AG08396 (cell line): ENCODE measurements at places on chromosomes 5 and 9.

- DNase-seq, result no peak
These were observed 237.0 kb downstream of the PRELID2 start for GRCh38 chr5:145598184-145598583.

DNA sequence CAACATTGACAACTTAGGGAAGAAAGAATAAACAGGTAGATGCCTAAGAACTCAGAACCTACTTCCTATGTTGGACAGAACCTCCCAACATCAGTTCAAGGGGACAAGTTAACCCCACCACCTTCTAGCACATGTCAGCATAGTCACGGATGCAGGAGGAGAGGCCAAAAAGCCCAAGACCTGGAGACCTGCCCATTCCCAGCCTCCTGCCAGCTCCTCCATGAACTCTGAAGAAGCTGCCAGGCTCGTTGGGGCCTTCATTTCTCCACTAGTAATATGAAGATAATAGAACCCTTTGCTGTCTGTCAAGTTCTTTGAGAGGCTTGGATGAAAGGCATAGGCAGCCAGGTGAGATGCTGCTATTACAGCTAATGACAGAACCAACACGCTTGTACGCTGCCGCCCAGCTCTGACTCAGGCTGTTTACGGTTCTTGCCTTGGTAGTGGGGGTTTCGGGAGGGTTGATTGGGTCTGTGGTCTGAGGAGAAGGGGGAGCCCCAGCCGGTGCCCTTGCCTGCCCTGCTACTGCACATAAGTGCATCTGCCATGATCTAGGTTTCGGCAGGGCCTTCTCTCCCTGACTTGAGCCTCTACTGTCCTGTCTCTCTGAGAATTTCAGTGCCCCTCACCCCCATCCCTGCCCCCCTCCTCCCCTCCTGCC lies 82.2 kb downstream of the NRG2 start:
- no peak for DNase-seq

GRCh38 chr5:107809201-107810034 lies 138.7 kb upstream of the EFNA5 start:
- no peak for DNase-seq

DNA sequence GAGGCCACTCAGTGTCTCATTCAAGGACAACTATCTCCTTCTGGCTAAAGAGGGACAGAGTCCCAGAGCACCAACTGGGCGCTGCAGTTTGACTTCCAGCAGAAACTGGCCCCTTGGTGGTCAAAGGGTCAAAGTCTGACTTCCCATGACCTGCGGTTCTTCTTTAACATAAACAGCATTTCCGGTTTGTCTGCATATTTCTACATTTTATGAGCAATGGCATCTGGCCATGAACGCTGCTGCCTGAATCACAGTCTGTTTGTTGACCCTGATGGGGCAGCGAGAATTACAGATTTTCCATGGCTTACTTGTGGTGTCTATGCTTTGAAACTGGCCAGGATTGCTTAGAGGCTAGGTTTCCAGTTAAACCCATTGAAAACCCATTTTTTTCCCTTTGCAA lies 1.3 kb downstream of the TNFSF15 start:
- DNase-seq, result peak; percentile 40

- DNase-seq, result peak; percentile 60
These were observed 21.0 kb upstream of the HEMGN start for GRCh38 chr9:97958812-97959511.

- DNase-seq, result no peak
These were observed 39.8 kb downstream of the F2RL2 start for GRCh38 chr5:76583163-76584047.

GRCh38 chr5:14806456-14806855 lies 65.1 kb downstream of the ANKH start:
- peak; percentile 60 for DNase-seq

GRCh38 chr5:176360894-176361436 lies 599 bp downstream of the KIAA1191 start:
- no peak for DNase-seq

DNA sequence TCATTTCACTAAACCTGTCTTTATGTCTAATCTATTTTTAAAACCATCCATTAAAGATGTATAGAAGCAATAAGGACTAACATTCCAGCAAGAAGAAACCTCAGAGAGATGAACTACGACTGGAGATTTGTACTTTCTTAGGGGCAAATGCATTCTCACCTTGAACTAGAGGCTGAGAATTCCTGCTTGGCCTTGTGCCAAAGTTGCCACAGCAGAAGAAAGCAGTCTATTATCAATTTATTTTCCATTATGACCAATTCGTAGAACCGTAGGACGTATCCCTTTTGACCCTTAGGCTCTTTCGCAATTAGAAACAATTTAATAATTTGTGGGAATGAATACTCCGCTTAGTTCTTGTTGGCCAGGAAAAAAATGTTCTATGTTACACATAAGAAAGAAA lies 1647.4 kb upstream of the CDH9 start:
- DNase-seq, result no peak

GRCh38 chr5:74164725-74165235 lies 475.7 kb downstream of the ENC1 start:
- no peak for DNase-seq
